T-cell (primary cell): ENCODE measurements at places on chromosomes 12 and 14. TPM values are rescaled to one million over a fixed set of nuclear protein-coding genes. Genes with fewer than 3 reads are reported as not detected.

DNA sequence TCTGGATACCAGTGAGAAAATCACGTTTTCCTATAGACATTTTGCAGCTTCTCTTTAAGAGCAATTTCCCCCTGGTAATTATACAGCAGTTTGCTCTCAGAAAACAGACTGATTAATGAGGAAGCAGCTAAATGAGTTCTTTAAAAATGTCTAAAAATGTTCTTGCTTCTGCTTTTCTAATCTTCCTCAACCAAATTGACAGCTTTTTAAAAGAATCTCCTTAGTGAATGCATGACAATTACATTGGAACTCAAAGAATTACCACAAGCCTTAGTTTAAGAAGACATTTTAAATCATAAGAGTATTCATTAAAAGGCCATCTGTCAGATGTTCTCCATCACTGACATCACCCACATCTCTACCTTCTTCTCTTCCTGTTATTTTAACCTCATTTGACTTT, 135.8 kb upstream of the PLXNC1 start:
- H3K36me3 ChIP-seq = no peaks in the 10 kb centered on the region
- DNase-seq = no peak
- no peak overlapping the region for H3K4me3 ChIP-seq
- H3K4me1 ChIP-seq = peaks cover 7% of the 10 kb centered on the region

DNA sequence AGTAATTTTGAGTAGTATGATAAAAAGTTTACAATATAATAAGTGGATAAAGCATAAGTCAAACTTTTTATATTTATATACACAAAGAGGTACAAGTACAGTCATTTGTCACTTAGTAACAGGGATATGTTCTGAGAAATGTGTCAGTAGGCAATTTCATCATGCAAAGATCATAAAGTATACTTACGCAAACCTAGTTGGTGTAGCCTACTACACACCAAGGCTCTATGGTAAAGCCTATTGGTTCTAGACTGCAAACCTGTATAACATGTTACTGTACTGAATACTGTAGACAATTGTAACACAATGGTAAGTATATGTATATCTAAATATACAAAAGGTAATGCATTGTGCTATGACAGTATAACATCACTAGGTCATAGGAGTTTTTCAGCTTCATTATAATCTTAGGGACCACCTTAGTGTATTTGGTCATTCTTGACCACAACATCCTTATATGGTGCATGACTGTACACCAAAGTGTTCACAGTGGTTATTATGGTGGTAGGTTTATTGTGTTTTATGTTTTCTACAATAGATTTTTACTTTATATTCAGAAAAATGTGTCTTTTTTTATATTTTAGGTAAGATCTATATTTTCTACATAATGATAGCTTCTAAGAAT, 14.9 kb upstream of the SCFD1 start:
- H3K4me3 ChIP-seq = no peak overlapping the region
- H3K27ac ChIP-seq = no peak overlapping the region
- no peaks in the 10 kb centered on the region for H3K27me3 ChIP-seq
- no peak for DNase-seq
- no peaks in the 10 kb centered on the region for H3K36me3 ChIP-seq

- no peaks in the 10 kb centered on the region for H3K4me1 ChIP-seq
- DNase-seq = no peak
- H3K27me3 ChIP-seq = no peaks in the 10 kb centered on the region
- no peak overlapping the region for H3K27ac ChIP-seq
Measured at GRCh38 chr12:46304070-46304469, 35.2 kb upstream of the SLC38A1 start.

- no peak for DNase-seq
- no peak overlapping the region for H3K4me3 ChIP-seq
- no peaks in the 10 kb centered on the region for H3K4me1 ChIP-seq
- H3K36me3 ChIP-seq = no peaks in the 10 kb centered on the region
- H3K27ac ChIP-seq = no peak overlapping the region
- no peaks in the 10 kb centered on the region for H3K27me3 ChIP-seq
Measured at GRCh38 chr12:27868139-27868538, 88.1 kb upstream of the MANSC4 start.

GRCh38 chr14:97546491-97547230, 749.5 kb downstream of the VRK1 start:
- no peak for DNase-seq
- H3K27ac ChIP-seq = no peak overlapping the region
- H3K4me1 ChIP-seq = peaks cover 9% of the 10 kb centered on the region
- no peaks in the 10 kb centered on the region for H3K36me3 ChIP-seq
- H3K4me3 ChIP-seq = no peak overlapping the region

GRCh38 chr12:93016752-93017350, 87.8 kb upstream of the EEA1 start:
- no peaks in the 10 kb centered on the region for H3K27me3 ChIP-seq
- H3K4me3 ChIP-seq = no peak overlapping the region
- H3K4me1 ChIP-seq = no peaks in the 10 kb centered on the region
- no peaks in the 10 kb centered on the region for H3K36me3 ChIP-seq
- no peak for DNase-seq

Gene SDR9C7
- not detected for total RNA-seq

DNA sequence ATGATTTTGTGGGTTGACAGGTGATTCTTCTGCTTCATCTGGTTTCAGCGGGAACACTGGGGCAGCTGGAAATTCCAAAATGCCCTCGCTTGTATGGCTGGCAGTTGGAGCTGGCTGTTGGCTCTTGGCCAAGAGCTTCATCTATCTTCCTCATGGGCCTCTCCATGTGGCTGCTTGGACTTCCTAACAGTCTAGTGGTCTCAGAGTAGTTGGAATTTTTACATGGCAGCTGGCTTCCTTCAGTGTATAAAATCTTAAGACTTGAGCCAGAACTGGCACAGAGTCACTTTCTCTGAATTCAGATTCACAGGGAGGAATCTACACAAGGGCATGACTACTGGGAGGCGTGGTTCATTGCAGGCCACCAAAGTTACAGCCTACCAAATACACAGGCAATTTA, 204.9 kb upstream of the RMST start:
- no peaks in the 10 kb centered on the region for H3K27me3 ChIP-seq
- no peak overlapping the region for H3K27ac ChIP-seq
- no peaks in the 10 kb centered on the region for H3K36me3 ChIP-seq
- H3K4me1 ChIP-seq = no peaks in the 10 kb centered on the region

DNA sequence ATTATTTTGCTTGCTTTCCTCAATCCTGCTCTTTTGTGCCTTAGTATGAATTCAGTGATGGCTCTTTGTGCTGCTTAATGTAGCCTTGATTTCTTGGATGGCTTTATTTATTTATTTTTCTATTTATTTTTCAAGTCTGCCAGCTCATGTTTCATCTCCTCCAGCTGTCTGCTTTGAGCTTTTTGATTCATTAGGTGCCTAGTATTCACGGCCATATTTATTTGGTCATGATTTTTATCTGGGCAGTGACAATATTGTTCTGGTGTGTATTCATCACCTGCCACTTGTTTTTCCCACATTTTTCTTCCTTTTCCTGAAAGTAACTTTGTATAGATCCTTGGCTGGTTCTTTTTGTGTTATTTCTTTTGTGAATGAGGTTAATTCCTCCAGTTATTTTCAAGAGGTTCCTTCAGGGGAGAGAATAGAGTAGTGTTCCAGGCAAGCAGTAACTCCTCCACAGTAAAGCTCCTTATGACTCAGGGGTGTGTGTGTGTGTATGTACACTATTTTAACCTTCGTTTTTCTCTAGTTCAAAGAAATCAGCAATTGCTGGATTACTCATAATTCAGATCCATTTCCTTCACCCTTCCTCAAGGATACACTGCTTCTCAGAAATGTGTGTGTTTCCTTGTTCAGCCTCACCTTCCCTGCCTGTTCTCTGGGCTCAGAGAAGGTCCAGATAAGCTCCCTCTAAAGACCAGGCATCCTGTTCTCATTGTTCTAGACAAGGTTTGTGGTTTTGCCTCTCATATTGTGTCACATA, 51.6 kb upstream of the PMCH start:
- no peaks in the 10 kb centered on the region for H3K27me3 ChIP-seq
- H3K4me1 ChIP-seq = no peaks in the 10 kb centered on the region
- DNase-seq = no peak
- no peaks in the 10 kb centered on the region for H3K36me3 ChIP-seq
- H3K27ac ChIP-seq = no peak overlapping the region

Gene HOXC6
- total RNA-seq = not detected

DNA sequence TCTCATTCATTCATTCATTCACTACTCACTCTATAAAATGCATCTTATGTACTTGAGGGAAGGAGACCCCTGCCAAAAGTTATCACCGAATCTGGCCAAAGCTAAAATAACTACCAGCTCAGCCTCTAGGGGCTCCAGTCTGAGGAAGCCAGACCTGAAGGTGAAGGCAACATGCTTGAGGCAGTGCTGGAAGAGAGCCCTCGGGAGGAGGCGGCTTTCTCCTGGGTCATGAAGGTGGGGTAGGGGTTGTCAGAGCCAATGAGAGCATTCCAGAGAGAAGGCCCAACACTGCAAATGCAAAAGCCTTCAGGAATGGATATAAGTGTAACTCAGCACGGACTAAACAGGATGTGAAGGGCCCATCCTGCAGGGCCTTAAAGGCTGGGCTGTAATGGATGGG, 62.4 kb downstream of the GSC start:
- H3K27me3 ChIP-seq = peaks cover 32% of the 10 kb centered on the region
- no peaks in the 10 kb centered on the region for H3K36me3 ChIP-seq
- no peak overlapping the region for H3K4me3 ChIP-seq

DNA sequence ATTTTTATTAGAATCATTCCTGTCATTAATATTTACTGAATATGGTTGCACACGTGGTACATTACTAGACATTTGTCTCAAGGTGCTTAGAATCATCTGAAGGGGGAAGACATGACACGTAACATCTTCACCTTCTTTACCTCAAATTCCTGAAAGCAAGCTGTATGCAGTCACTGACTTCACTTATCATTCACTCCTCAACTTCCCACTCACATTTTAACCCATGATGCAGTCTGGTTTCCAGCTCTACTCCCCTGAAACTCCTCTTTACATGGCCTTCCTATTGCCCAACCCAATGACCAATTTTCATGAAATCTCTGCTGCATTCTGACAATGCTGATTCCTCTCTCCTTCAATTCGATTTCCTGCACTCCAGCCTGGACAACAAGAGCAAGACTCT, 5.8 kb upstream of the PSMC6 start:
- H3K4me1 ChIP-seq = peaks cover 6% of the 10 kb centered on the region
- DNase-seq = no peak
- no peak overlapping the region for H3K4me3 ChIP-seq
- no peaks in the 10 kb centered on the region for H3K36me3 ChIP-seq

Gene TAS2R9
- not detected for total RNA-seq

- peaks cover 54% of the 10 kb centered on the region for H3K36me3 ChIP-seq
- no peak for DNase-seq
- H3K4me1 ChIP-seq = peaks cover 20% of the 10 kb centered on the region
- no peak overlapping the region for H3K27ac ChIP-seq
- no peak overlapping the region for H3K4me3 ChIP-seq
Measured at GRCh38 chr12:51378749-51379148, 12.5 kb downstream of the GALNT6 start.

GRCh38 chr14:101132588-101132987, 229.1 kb upstream of the RTL1 start:
- H3K4me3 ChIP-seq = no peak overlapping the region
- no peaks in the 10 kb centered on the region for H3K4me1 ChIP-seq
- peaks cover 48% of the 10 kb centered on the region for H3K27me3 ChIP-seq
- H3K27ac ChIP-seq = no peak overlapping the region
- DNase-seq = no peak

Gene MAP4K5
- 34.7 TPM for total RNA-seq

DNA sequence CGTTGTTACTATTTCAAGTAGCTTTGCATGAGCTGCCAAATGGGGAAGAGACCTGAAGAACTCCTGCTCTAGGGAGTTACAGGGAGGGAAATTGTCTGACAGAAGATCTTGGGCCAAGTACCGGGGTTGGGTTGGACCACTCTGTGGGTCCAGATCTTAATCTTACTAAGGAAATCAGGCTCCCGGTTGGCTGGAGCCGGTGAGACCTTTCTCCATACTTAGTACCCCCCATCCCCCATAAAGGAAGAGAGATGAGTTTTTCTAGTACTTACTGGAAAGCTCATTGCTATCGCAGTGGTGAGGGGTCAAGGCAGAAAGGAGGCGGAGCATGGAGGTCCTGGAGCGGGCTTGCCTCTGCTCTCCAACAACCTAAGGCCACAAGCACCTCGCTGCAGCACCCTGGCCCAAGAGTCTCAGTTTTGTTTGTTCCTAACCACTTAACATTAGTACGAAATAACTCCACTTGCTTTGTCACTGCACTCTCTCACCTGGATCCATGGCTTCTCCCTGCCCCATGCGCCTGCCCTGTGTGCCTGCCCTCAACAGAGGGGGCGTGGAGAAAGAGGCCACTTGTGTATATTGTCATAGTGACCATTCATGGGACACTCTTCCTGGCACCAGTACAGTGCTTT, 6.8 kb upstream of the UNC119B start:
- DNase-seq = no peak
- H3K36me3 ChIP-seq = peaks cover 3% of the 10 kb centered on the region
- no peak overlapping the region for H3K27ac ChIP-seq
- no peaks in the 10 kb centered on the region for H3K4me1 ChIP-seq

Gene PTHLH
- not detected for total RNA-seq

Gene PLCZ1
- total RNA-seq = not detected

DNA sequence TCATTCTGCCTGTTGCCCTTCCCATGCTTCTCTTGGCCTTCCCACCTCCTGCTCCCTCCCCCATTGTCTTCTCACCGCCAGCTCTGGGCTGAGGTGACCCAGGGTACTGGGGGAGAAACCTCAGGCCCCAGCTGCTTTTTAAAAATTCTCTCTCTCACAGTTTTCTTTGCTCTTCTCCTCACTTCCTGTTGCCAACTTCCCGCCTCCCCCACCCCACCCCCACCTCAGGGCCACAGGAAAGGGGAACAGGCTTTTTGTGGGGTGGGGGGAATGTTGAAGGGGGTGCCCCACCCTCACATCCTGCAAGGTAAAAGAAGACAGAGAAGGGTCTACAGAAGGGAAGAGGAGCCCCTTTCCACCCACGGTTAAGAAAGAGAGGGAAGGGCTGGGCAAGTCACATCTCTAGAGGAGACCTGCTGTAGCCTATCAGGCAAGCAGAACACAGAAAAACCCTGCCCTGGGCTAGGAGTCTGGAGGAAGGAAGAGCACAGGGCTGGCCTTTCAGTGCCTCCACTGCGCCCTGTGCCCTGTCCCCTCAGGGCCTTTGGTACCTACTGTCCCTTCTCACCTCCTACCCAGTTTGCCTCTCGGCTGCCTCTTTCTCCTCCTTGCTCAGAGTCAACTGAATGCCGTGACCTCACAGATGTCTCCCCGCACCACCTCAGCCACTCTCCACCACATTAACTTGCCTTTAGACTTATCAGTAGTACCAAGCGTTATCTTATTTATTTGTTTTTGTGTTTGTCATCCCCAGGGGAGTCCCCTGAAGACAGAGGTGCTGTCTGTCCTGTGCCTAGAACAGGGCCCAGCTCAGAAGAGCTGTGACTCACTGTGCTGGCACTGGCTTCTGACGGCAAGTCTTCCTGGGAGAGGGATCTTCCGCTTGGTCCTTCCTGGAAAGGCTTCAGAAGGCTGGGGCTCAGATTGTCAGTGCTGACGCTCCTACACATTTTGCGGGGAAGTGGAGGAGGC, 1.7 kb downstream of the ARHGAP9 start:
- peaks cover 28% of the 10 kb centered on the region for H3K4me1 ChIP-seq
- DNase-seq = no peak
- H3K27ac ChIP-seq = peak overlapping the region; percentile 98
- H3K4me3 ChIP-seq = peak overlapping the region; percentile 83
- no peaks in the 10 kb centered on the region for H3K27me3 ChIP-seq

- no peaks in the 10 kb centered on the region for H3K36me3 ChIP-seq
- no peak overlapping the region for H3K27ac ChIP-seq
- no peak for DNase-seq
- H3K4me3 ChIP-seq = no peak overlapping the region
- no peaks in the 10 kb centered on the region for H3K4me1 ChIP-seq
Measured at GRCh38 chr12:90546511-90546910, 408.5 kb downstream of the CCER1 start.
